ENCODE measurements at places on chromosomes 7 and 10.

DNA sequence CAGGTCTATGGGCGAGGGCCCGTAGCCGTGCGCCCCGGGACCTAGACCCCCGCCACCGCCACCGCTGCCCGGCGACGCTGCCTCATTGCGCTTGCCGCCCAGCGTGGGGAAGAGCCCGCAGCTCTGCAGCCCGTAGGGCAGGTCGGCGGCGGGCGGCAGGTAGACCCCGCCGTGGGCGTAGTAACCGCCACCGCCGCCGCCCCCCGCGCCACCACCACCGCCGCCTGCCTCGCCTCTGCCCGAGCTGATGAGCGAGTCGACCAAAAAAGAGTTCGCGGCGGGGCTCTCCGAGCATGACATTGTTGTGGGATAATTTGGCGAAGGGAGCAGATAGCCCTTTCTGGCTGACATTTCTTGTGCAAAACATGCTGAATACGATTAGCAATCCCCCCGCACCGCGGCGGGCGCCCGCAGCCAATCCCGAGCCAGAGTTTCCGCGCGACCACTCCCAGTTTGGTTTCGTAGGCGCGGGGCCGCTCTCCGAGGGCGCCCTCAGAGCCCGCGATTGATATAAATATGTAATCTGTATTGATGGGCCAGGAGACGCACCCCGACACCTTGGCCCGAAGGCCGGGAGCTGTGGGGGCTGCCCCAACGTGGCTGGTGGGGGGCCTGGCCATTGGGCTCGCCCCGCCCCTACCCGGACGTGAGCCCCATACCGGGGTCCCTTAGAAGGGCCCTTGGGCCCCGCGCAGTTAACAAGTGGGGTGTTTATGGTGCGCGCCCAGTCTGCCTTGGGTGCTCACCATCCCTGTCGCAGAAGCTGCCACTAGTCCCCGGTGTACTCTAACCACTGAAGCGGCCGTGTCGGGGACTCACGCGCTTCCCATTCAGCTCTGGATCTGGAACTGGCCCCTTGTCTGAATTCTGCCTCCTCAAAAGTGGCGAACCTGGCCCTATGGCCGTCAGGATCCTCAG is at the start of gene HOXA10:
Gene HOXA10, minus strand, starts transcription at position 365 of the 918 bp plus-strand sequence. Its CDS starts 14 bp downstream, at position 351.
- DNase-seq, result no peak

GRCh38 chr7:105474045-105474444 is 48.0 kb downstream of the PUS7 start:
- DNase-seq, result no peak

GRCh38 chr10:78211561-78212051 is 177.9 kb downstream of the RPS24 start:
- DNase-seq, result peak; percentile 38

- DNase-seq, result no peak
These were observed 63.2 kb upstream of the PODXL start for GRCh38 chr7:131619336-131620305.

GRCh38 chr7:7819442-7820247 is 101.2 kb upstream of the RPA3 start:
- no peak for DNase-seq

GRCh38 chr7:100546129-100546925 is 7.3 kb downstream of the AGFG2 start:
- peak; percentile 52 for DNase-seq

- no peak for DNase-seq
These were observed 2.5 kb downstream of the CHRM2 start for GRCh38 chr7:136870866-136871487.

DNA sequence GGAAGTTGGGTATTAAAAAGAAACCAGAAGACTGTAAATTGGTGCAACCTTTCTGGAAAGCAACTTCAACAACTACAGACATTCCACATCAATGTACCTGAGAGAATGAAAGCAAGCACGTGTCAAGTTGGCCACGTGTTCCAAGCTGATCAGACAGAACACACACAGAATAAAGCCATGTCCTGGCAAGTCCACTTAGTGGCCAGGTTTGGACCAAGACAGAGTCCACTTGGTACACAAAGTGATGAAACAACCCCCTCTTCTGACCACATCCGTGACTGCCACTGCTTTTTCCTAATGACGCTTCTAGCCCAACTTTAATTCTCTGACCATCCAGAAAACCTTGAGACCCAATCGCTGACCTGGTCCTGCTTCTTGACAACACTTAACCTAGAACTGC is 109.4 kb downstream of the ABLIM1 start:
- DNase-seq, result no peak

DNA sequence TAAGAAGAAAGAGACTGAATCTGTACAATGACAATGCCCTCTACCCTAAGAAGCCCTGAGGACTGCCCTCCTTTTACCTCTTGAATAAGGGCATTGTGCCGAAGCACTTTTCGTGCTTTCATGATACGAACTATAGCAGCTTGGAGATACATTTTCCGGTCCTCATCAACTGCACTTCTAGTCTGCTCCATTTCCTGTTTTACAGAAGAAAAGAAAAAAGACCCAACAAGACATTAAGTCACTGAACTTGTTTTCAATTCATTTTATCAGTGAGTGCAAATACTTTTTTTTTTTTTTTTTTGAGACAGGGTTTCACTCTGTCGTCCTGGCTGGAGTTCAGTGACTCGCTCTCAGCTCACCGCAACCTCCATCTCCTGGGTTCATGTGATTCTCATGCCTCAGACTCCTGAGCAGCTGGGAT is 78.4 kb downstream of the CUL2 start:
- DNase-seq, result no peak

GRCh38 chr7:47239931-47240421 is 341.9 kb downstream of the TNS3 start:
- DNase-seq, result no peak

DNA sequence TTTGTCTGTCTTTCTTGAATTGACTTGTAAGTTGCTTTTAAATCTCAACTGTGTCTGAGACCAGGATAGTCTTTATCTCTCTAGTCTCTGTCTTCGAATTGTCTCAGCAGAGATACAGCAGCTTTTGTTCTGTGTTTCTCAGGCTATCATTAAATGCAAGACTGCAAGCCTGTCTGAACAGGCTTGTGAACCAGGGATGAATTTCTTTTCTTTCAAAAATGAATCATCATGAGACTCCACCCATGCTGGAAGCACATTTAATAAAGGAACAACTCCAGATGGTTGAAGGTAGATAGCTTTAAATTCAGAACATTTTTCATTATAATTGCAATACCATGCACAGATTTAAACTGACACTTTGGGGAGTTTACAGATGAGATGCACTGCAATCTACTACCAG is 155.9 kb downstream of the SEC23IP start:
- no peak for DNase-seq

DNA sequence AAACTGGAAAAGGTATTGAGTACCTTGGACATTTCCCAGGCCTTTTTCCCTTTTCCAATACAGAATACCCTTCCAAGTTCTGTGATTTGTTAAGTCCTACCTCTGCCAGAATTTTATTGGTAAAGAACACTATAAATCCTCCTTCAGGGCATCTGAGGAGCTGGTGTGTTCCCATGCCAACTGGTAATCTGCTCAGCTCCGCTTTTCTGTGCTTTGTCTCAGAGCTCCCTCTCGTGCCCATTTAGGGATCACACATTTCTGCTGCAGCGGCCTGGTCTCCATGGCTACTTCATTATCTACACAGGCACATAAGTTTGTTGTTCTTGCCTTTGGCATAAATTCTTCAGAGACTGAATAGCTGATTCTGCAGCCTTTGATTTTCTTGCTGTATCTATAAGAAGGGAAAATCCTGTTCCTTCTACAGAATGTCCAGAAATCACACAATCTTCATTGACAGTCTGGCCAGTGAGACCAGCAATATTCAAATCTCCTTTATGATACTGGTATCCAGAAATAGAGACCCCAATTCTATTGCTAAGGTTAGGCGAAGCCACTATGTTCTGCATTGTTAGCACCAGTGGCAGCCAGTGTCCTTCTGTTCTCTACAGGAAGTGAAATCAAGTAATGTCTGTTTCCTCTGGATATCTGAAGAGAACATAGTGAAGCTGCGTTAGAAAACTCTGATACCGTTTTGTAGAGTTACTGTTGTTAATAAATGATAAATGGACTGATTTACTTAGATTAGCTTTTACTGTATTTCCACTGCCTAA is 51.9 kb downstream of the DENND11 start:
- DNase-seq, result peak; percentile 30

DNA sequence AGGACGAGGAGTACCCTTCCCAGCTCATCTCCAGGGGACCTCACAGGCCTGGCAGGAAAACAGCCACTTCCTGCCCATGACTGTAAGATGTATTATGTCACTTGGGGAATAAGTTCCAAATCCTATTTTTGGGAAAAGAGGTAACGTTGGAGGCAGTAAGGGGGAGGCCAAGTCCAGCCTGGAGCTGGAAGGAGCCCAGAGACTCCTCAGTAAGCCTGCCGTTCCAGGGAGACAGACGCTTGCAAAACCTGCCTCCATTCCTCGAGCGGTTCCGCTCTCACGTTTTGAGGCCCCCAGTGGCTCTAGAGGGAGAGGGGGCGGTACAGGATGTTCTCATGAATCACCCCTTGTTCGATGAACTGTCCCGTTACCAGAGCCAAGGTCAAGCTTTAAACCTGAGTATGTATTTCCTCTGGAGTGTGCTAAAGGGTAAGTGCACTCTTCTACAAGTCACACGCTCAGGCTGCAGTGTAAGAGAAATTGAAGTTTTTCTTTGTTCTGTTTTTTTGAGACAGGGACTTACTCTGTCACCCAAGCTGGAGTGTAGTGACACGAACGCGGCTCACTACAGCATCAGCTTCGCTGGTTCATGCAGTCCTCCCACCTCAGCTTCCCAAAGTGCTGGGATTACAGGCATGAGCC is 45.5 kb upstream of the CYTH3 start:
- DNase-seq, result peak; percentile 35

DNA sequence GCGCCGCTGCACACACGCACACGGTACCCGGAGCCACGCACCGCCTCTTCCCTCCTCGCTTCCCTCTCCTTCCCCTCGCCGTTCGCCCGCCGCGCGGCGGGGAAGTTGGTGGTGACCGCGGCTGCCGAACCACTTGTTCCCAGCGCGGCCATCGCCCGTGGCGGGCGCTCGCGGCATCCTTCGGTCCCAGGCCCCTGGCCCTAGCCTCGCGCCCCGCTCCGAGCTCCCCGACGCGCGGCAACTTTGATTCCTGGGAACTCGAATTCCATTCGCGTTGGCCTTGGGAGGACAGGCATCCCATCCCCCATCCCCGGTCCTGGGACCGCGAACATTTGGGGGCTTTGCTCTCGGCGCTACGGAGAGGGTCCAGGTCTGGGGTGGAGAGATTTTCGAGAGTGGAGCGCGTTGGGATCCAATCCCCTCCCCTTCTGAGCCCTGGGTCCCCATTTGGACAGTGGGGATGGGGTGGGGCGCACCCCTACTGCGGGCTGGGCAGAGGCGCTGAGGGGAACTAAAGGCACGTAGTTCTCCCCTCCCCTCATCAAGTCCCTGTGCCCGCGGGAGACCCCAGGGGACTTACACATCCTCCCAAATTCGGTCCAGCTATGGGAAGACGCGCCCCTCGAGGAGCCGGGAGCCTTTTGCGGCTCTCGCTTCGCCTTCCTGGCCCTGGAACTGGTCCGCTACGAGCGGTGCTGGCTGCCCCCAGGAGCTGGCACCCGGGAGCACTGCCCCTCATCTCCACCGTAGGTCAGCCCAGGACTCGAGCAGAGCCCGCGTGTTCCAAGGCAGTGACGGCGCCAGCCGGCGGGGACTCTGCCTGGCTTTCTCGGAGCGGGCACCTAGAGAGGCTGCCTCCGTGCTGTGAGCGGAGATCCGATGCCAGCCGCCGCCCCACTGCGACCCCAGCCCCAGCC is 834 bp downstream of the CDH23 start:
- DNase-seq, result no peak

DNA sequence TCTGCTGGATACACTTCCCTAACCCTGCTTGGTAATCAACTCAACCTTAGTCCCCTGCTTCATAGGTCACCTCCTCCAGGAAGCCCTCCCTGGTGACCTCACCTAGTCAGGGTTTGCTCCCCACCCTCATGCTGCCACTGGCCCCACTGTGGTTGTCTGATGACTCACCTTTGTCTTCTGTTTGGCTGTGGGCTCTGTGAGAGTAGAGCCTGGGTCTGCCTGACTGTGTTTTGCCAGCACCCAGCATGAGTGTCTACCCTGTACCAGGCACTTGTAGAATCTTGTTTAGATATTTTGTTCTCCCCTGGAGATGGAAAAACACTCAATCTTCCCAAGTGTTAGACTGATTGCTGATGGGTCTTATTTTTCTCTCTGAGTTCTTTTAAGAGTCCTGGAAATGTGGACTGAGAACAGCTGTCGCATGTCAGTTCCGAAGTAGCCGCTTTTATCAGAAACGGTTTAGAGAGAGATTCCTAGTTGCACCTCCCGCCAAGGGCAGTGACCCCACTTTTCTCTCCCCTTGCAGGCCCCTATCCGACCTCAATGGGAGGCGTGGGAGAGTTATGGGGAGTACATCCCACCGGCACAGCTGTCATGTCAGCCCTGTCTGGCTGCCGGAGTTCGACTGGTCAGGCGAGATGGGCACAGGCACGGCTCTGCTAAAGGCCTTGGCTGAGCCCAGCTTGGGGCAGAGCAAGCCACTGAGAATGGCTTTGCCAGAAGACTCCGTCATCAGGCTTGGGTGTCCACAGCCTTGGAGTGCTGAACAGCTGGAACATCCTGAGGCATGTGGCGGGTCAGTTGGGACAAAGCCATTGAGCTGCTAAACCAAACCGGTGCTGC is 134.3 kb downstream of the GRK5 start:
- DNase-seq, result peak; percentile 58

GRCh38 chr7:29239638-29240037 is 45.1 kb downstream of the CHN2 start:
- peak; percentile 35 for DNase-seq

GRCh38 chr10:123409426-123409825 is 255.2 kb downstream of the BUB3 start:
- DNase-seq, result no peak

DNA sequence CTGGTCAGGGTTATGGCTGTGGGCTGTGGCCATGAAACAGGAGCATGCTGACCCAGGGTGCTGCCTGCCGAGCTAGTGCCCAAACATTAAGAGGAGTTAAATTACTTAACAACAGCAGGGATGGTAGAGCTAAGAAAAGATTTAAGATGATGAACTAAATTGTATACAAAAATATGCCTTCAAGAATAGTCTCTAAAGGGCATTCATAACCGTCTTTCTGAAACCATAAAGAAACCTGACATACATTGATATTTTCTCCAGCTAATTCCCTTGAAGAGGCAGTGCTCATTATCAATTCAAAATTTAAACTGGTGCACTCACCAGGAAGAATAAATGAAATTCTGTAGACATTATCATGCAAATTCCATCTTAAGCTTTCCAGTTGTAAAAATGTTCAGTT is 265.8 kb upstream of the TAC1 start:
- DNase-seq, result no peak

GRCh38 chr10:69406302-69406811 is 10.4 kb downstream of the TACR2 start:
- DNase-seq, result no peak

DNA sequence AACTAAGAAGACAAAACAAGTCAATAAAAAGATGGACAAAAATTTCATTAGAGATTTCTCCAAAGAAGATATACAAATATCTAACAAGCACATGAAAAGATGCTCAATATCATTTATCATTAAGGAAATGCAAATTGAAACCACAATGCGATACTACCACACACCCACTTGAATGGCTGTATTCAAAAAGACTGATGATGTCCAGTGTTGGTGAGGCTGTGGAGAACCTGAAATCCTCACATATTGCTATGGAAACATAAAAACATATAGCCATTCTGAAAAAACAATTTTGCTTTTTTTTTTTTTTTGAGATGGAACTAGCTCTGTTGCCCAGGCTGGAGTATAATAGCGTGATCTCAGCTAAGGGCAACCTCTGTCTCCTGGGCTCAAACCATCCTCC is 124.1 kb upstream of the LAMB4 start:
- no peak for DNase-seq

GRCh38 chr10:111392910-111393309 is 316.1 kb downstream of the ADRA2A start:
- DNase-seq, result no peak

GRCh38 chr10:49213211-49213610 is 25.0 kb upstream of the TMEM273 start:
- no peak for DNase-seq
